AG09319 (cell line): ENCODE measurements at places on chromosomes 12 and 14.

GRCh38 chr14:21105095-21105494 is 4.2 kb downstream of the TMEM253 start:
- DNase-seq: no peak

GRCh38 chr12:24725616-24726015 is 223.3 kb downstream of the BCAT1 start:
- no peak for DNase-seq

GRCh38 chr14:24411443-24412389 is 12.9 kb downstream of the NYNRIN start:
- no peak for DNase-seq

GRCh38 chr14:77812028-77812427 is 12.1 kb downstream of the ADCK1 start:
- DNase-seq: no peak

DNA sequence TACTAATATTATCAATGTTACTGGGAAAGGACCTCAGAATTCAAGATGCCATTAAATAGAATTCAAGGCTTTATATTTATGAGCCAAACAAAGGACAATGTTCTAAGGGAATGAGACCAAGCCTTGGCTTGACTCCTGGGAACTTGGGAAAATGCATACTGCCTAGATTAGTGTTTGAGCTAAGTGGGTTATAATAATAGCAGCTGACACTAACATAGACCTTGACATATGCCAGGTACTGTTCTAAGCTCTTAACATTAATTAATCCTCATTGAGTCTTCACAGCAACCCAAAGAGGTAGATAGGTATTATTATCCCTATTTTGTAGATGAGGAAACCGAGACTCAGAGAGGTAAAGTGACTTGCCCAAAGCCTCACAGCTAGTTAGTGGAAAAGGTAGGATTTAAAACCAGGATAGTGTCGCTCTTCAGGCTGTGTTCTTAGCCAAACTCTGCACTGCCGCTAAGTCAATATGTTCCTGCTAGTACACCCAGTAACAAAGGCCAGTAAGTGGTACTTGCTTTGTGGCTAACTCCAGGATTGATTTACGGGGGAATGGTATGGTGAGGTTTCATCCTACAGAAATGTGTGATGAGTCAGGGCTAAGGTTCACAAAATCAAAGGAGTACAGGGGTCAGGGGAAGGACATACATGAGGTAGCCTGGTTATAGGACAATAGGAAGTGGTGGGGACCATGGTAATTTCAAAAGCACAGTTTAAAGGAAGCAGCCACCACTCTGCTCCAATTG is 35.8 kb upstream of the PRKAB1 start:
- DNase-seq: no peak

DNA sequence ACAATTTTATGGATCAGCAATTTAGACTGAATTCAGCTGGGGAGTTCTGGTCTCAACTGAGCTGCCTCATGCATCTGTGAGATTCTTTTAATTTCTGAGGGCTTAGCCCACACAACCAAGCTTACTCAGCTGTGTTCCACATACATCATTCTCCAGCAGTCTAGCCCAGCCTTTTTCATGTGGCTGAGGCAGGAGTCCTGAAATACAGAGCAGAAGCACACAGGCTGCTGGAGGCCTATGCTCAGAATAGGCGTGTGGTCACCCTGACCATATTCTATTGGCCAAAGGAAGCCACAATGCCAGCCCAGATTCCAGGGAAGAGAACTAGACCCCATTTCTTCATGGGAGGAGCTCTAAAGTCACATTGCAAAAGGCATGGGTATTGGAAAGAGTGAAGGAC is 72.3 kb upstream of the DHRS4 start:
- no peak for DNase-seq

- no peak for DNase-seq
Observed at GRCh38 chr12:81942594-81942993, 183.4 kb upstream of the PPFIA2 start.

GRCh38 chr12:42201063-42201462 is 37.0 kb downstream of the YAF2 start:
- DNase-seq: no peak

DNA sequence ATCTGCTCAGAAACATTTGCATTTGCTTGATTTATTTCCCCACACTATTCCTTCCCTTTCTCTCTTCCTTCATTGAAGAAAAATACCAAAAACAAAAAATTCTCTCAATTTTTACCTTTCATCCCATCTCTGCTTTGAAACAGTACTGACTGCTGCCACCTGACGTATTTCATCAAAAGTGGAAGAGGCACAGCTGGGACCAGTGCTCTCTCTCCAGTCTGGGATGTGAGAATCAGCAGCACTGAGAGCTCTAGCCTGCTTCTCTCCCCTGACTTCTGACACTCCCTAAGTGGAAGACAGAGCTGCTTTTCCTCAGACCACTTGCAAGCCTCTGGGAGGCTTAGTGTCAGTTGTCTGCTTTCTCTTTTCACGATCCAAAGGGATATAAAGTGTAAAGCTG is 36.9 kb downstream of the TTLL5 start:
- no peak for DNase-seq

DNA sequence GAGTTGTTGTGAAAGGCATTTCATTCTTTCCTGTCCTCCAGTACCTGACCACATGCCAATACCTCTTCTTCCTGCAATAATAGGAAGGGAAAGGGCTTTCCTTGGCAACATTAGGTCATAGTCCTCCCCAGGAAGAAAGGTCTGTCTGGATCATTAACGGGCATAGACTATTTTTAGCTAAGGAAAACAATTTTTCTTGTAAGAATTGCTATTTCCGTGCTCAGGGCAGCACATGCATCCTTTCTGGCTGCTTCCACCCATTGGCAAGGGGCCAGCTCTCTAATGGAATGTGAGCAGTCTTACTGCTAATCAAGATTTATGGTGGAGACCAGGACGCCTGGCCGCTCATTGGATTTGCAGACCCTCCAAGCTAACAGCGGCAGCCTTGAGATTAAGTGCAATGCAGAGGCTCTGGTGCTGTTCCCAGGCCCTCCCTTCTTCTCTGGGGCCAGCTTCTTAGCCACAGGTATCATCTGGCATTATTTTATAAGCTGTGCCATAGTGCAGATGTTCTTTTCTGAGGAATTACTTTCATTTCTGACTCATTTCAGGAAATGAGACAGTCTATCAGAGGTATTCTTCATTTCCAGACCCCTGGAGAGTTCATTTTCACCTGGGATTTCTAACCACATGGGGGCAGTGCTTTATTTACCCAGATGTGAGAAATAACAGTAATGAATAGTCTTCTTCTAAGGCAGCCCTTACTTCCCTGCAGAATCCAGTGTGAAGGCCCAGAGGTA is 52.9 kb downstream of the ANO6 start:
- no peak for DNase-seq

GRCh38 chr12:32134101-32134888 is 27.6 kb downstream of the BICD1 start:
- no peak for DNase-seq

DNA sequence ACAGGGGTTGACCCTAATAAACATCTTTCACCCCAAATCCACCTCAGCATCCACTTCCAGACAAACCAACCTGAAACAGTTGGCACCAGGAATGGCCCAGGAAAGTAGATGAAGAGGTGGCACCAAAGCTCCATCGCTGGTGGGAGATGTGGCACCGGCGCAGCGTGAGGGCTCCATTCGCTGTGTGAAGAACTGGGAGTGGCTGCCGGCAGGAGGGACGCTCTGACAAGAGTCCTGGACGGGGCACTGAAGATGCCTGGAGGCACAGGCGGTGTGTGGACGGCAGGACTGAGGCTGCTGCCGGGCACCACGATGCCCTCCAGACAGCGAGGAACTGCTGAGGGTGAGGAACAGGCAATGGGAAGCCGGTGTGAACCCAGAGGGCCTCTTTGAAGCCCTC is 29.3 kb downstream of the DIO3 start:
- no peak for DNase-seq

GRCh38 chr12:79547735-79548609 is 142.8 kb downstream of the PAWR start:
- peak; percentile 52 for DNase-seq

GRCh38 chr14:86935241-86935885 is 1057.6 kb downstream of the GALC start:
- DNase-seq: no peak

- DNase-seq: no peak
Observed at GRCh38 chr12:54251667-54252284, 28.1 kb downstream of the CBX5 start.

- no peak for DNase-seq
Observed at GRCh38 chr12:110246636-110247339, 34.3 kb upstream of the ATP2A2 start.

GRCh38 chr14:92493492-92493891 is 20.1 kb upstream of the RIN3 start:
- no peak for DNase-seq

GRCh38 chr12:132319359-132319950 is 9.9 kb downstream of the GALNT9 start:
- no peak for DNase-seq

DNA sequence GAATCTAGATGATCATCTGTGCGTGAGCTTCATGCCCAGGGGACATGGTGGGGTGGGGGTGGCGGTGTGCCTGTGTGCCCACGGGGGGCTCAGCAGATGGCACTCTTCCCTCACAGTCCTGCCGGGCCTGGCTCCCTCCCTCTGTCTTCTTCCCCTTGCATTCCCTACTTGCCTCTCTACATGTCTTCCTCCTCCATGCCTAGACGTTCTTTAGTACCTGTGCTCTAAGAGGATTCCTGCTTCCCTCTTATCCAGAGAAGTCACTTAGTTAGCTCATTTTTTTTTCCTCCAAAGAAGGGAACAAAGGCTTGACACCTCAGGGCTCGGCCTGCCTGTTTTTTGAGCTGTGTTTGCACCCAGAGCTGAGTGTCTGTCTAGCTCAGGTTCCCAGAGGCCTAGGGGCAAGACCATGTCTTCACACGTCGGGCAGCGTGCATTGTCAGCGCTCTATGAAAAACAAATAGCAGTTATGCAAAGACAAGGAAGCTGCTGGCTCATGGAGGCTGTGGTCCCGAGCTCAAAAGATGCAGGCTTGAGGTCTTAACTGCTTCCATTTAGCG is 48.8 kb downstream of the NINJ2 start:
- no peak for DNase-seq

DNA sequence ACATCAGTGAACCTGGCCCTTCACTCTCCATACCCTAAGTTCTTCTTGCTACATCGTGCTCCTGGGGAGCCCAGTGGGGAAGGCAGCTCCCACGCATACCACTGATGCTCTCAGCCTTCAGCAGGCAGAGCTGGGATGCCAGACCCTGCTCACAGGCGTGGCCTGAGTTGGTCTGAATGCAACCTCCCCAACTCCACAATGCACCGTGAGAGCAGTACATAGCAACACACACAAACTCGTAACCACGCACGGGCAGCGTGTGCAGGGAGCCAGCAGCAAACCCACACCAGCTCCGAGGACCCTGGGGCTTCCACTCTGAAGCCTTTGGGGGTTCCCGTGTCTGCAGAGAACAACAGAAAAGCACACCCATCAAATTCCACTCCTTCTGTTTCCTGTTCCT is 37.3 kb downstream of the ANO2 start:
- no peak for DNase-seq

DNA sequence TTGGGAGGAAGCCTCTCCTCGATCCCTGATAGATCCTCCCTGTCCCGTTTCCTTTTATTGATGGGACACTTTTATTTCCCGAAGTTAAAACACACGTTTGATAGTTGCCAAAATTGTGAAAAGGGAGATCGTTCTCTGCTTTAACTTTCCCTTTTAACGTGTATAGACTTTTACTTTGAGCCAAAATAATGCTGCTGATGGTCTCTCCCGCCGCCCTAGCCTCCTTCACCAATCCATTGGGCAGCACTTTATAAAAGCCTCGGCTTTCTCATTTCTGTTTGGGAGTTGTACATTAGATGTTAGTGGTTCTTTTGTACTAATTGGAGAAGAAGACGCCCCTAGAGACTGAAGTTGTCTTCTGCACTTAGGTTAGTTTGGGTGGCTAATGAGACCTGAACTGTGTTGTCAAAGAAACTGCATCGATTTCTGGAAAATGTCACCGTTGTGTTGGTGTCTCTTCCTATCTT is 1.4 kb downstream of the TMTC2 start:
- no peak for DNase-seq

DNA sequence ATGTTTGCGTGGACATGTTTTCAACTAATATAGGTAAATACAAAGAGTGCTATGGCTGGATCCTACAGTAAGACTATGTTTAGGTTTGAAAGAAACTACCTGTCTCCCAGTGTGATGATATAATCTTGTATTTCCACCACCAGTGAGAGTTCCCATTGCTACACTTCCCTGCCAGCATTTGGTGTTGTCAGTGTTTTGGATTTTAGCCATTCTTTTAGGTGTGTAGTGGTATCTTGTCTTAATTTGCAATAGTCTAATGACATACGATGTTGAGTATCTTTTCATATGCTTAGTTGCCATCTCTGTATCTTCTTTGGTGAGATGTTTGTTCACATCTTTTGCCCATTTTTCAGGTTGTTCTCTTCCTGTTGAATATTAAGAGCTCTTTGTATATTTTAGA is 103.5 kb downstream of the RALGAPA1 start:
- no peak for DNase-seq
